ENCODE measurements at places on chromosomes 13 and 19.

GRCh38 chr19:6707658-6708018 is 12.8 kb downstream of the C3 start:
- no peak for DNase-seq

GRCh38 chr19:53519446-53519845 is 18.5 kb upstream of the ZNF331 start:
- no peak for DNase-seq

GRCh38 chr13:80000684-80001509 is 340.0 kb downstream of the SPRY2 start:
- DNase-seq = no peak

DNA sequence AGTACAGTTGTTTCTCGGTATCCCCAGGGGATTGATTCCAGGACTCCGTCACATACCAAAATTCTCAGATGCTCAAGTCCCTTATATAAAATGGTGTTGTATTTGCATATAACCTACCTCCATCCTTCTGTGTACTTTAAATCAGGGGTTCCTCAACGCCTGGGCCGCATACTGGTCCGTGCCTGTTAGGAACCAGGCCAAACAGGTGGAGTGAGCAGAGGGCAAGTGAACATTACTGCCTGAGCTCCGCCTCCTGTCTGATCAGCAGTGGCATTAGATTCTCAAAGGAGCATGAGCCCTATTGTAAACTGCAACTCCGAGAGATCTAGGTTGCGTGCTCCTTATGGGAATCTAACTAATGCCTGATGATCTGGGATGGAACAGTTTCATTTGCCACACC is 42.2 kb upstream of the KCTD4 start:
- no peak for DNase-seq

DNA sequence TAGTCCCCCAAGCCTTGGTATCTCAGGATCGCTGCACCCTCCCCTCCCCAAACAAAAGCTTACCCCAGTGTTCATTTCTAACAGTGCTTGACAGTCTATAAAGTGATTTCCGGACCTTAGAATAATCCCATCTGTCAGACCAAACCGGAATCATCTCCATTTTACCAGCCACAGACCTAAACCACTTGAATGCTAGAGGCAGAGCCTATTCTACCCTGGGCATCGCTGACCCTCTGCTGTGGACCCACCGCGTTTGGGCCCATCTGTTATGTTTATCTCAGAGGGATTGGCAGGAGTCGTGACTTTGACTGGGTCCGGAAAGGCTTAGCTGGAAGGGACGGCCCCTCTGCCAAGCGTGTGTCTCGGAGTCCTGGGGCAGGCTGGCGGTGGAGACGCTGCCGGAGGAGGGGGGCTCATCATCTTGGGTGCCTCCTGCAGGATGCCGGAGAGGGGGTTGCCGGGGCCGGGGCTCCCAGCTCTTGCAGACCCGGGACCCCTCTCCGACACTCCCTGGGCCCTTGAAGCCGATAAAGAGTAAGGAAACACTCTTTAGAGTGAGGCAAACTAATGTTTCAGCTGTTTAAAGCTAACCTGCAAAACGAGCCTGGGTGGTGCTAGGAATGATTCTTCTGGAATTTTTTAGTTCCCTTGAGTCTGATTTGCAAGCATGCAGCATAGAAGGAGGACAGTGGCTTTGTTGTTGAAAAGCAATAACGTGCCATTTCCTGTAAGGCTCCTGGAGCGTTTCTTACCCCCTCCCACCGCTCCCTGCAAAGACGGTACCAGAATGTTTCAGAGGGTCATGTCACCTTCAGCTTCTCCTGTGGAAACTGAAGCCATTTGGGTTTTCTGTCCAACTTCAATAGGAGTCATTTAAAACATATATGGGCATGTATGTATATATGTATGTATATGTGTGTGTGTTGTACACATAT is 1.3 kb downstream of the SLC25A42 start:
- DNase-seq = no peak

GRCh38 chr13:96946709-96947311 is 47.5 kb downstream of the OXGR1 start:
- no peak for DNase-seq

DNA sequence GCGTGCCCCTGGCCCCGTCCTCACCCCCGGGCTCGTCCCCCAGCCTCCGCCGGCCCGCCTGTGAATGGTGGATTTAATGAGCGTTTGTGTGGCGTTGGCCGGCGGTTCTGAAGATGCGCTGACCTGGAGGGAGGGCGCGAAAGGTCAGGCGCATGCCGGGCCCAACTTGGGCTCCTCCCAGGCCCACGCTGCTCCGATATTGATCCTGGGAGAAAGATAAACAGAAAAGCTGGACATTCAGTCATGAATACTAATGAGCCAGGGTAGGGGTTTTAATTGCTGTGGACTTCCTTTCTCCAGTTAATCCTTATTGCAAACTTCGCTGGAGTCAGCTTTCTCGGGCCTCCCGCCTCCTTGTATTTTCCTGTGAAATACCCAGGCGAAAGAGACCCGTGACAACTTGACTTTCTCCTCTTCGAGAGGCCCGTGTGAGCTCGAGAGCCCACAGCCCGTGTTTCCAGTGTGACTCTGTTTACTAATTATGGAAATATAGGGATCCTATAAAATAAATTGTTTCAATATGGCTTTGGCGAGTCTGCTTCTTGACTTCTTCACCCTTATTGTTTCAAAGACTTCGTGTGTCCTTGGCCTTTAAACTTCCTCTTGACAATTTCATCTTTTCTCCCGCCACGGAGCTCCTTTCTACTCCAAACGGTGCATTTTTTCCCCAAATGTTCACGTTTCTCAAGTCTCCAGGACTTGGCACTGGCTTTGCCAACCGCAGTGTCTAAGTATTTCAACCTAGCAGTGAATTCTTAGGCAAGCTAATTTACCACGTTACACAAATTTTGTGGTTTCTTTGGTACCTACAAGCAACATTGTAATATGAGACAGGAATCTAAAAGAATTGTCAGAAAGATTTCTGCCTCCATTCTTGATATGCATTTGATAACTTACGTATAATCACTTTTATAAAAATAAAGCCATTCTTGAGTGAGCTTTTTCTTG is 10.5 kb downstream of the ZIC2 start:
- DNase-seq = no peak

- no peak for DNase-seq
Measured at GRCh38 chr19:50878851-50879250, 5.6 kb downstream of the KLK2 start.

- DNase-seq = no peak
Measured at GRCh38 chr19:7418596-7418995, 69.9 kb downstream of the ARHGEF18 start.

DNA sequence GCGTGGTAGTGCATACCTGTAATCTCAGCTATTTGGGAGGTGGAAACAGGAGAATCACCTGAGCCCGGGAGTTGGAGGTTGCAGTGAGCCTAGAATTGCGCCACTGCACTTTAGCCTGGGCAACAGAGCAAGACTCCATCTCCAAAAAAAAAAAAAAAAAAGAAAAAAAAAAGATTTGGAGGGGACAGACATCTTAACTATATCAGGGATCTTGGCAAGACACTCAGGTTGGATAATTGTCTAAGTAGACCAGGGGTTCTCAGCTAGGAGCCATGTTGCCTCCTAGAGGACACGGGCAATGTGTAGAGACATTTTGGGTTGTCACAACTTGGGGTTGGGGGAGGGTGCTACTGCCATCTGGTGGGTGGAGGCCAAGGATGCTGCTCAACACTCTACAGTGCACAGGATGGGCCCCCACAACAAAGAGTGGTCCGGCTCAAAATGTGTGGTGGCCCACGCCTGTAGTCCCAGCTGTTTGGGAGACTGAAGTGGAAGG is 1.9 kb upstream of the ZNF580 start:
- no peak for DNase-seq

GRCh38 chr19:49335071-49335783 is at the start of gene CD37:
CD37 (plus strand) TSS chr19:49335406; CDS start chr19:49335541, 135 bp downstream.
- no peak for DNase-seq

DNA sequence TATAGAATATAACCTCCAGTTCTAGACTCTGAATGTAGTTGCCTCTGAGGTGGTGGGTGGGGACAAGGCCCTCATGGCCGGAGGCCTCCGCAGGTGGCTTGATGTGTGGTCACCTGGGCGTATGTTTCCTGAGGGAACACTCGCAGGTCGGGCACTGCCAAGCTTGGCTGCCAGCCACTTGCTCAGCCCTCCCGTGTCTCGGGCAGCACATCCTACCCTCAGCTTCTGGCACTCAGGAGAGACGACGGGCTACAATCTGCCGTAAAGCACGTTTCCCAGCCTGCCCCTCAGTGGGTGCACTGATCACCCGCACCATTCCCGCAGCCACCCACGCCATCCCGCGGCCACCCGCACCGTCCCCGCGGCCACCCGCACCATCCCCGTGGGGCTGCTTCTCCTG is 15.2 kb downstream of the THOP1 start:
- DNase-seq = no peak

DNA sequence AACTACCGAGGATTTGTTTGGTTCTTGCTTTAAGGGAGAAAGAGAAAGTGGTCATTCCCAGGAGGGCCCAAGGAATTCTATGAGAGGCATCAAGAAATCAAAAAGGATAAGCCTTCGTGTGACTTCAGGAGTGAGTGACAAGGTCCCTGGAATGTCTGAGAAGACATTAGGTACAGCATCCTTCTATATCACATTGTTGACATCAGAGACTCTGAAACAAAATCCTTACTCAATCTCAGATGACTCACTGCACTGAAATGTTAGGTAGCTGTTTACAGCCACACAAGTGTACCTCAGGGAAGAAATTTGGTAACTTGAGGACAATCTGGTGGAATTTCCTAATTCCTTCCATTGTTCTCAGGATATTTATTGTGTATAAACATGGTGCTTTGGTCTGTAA is 7.9 kb upstream of the LGALS14 start:
- no peak for DNase-seq

DNA sequence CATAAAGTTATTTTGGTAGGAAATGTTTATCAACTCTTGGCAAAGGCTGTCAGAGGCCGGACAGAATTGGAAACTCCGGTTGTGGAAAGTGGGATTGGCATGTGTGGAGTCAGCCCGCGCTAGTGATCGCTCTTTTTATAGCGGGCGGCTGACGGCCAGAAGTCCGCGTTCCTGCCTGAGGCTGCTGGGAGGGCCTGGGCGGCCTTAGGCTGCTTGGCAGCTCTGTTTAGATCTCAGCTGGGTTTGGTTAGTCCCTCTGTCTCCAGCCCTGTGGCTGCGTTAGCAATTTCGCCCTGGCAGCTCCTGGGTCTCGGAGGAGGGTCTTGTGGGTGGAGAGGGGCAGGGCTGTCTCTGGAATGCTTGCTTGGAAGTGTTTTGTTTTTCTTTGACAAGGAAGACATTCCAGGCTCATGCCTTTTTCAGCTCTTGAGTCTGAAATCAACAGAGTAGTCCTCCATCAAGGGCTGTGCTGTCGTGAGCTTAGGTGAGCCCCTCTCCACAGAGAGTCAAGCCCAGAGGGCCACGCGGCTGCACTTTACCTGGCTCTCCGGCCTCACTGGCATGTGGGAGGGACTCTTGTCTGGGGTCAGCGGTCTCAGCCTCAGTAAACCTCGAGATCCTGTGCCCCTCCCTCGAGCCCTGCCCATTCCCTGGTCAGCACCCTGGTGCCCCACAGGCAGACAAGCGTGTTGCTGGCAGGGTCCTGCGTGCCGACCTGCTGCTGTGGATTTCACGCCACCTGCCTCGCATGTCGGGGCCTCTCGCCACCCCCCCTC is 22.5 kb downstream of the DOT1L start:
- no peak for DNase-seq

DNA sequence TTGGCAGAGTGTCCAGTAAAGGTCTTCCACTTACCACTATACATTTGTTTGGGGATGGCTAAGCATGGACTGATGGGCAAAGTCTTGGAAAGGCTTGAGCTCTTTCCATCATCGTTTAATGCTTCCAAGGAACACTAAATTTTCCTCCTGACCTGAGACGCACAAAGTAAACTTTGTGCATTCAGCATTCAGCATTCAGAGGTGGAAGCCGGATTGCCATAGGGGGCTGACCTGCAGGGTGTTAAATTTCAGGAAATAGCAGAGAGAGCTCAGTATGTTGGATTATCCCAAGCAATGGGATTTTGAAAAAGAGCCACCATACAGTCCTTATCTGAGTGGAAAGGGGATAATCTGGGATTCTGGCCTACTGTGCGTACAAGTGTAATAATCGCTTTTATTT is 14.0 kb downstream of the ZNF552 start:
- DNase-seq = no peak

- no peak for DNase-seq
Measured at GRCh38 chr13:98187965-98188261, 10.8 kb upstream of the RNF113B start.

DNA sequence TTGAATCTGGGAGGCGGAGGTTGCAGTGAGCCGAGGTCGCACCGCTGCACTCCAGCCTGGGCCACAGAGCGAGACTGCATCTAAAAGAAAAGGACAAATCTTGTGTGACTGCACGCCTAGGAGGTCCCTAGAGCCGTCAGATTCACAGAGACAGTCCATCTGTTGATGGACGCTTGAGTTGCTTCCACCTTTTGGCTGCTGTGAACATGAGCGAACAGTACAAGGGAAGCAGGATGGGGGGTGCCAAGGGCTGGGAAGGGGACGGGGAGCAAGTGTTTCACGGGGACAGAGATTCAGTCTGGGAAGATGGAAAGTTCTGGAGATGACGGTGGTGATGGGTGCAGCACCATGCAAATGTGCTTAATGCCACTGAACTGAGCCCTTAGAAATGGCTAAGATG is 78.7 kb downstream of the GNG7 start:
- no peak for DNase-seq

GRCh38 chr13:93462151-93462550 is 235.5 kb downstream of the GPC6 start:
- DNase-seq = no peak

DNA sequence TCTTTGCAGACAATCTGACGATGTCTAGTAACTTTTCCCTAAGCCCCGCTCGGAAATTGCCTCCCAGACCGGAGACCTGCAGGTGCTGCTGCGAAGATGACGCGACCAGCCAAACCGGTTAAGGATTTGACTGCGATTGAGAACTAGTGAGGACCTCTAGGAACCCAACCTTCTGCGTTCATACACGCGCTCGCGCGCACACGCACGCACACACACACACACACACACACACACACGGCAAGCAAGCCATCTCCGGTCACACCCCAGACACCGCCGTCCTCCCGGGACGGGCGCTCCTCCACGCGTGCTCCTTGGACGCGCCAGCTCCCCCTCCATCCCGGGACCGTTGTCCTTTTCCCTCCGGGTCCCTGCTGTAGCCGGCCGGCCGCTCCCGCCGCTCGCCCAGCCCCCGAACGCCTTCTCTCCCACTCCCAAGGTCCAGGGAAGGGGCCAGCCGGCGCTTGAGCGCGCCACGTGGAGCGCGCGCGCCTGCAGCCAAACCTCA is 1.2 kb downstream of the TBC1D4 start:
- no peak for DNase-seq

- DNase-seq = no peak
Measured at GRCh38 chr13:96544957-96545356, 449.3 kb downstream of the OXGR1 start.

Data from SK-N-MC (cell line).